ENCODE measurements at places on chromosomes 2 and 18.

- no peak for DNase-seq
Observed at GRCh38 chr2:10584843-10585475, 104.8 kb downstream of the NOL10 start.

DNA sequence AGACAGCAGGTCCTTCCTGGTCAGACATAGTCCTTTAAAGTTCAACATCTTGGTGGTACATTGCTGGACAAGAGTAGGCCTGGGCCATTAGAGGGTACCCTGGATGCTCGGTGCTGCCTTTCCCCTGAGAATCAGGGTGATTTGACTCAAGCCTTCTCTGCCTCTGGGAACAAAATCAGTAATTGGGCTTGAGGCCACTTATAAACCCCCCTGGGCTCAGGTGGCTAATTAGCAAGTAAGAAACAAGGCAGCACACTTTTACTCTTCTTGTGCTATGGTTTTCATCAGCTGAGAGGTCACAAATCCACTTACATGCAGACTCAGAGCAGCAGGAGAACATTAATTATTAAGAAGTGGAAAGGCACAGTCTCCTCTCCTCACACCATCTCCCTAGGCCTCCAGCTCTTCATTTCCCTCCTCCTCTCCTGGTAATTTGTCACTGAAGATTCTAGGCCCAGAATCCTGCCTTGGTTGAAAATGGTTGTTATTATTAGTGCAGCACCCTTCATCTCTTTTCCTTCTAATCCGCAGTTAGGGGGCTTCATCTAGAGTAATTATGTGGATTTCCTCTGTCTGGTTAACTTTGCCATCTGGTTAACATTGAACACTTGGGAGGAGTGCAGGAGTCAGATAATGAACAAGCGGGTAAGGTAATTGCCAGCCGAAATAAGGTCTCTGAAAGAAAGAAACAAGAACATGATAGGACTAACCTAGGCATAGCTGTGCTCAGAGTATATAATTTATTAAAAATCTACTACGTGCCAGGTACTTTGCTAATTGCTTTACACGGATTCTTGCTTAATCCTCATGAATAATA lies 29.7 kb upstream of the CASP10 start:
- no peak for DNase-seq

DNA sequence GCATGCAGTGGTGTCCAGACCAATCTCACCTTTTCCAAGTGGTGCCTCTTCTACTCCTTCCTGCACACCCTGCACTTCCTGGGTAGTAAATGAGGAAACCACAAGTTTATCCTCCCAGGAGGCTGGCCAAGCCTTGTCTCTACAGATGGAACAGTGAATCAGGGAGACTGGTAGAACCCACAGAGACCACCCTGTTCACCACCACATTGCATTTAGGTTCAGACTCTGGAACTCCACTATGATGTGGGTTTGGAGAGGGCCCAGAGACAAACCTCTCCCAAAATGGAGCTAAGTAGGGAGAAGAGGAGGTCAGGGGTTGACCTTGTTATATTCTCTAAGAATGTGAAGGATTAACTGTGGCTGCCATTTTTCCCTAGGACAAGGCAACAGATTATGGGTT lies 102.8 kb upstream of the FZD7 start:
- no peak for DNase-seq

GRCh38 chr2:37005118-37005868 lies 39.0 kb upstream of the STRN start:
- DNase-seq = no peak

DNA sequence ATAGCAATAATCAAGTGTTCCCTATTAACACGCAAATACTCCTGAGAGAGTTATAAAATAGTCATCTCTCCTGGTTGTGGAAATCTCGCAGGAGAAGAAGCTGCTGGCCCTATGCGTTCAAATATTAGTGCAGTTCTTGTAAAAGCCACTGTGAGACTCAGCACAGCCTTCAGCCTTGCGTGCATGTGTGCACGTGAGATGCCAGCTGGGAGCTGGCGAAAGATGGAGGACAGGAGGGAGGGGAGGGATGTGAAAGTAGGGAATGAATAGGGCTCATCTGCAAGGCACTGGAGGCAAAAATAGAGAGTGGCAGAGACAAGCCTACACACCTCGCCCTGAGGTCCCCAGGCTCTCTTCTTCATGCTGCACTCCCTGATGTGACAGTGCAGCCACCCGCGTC lies 126.5 kb downstream of the INO80D start:
- DNase-seq = no peak

- peak; percentile 65 for DNase-seq
Observed at GRCh38 chr2:88671786-88672427, 19.6 kb upstream of the RPIA start.

DNA sequence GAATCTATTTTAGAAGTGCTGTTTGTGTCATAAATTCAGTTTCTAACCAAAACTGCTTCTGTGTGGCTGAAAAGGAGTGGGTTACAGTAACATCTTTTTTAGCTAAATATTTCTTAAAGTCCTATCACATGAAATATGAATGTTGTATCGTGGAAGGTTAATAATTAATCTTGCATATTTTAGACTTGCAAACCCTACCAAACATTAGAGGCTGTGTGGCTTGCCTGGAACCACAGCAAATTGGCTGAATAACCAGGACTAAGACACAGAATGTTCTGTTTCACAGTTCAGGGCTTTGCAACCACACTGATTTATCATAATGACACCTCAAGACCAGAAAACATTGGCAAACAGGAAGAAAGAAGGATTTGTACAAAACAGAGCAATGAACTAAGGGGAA lies 208.9 kb upstream of the CNTNAP5 start:
- no peak for DNase-seq

GRCh38 chr2:17401096-17401495 lies 117.1 kb downstream of the RAD51AP2 start:
- DNase-seq = no peak

DNA sequence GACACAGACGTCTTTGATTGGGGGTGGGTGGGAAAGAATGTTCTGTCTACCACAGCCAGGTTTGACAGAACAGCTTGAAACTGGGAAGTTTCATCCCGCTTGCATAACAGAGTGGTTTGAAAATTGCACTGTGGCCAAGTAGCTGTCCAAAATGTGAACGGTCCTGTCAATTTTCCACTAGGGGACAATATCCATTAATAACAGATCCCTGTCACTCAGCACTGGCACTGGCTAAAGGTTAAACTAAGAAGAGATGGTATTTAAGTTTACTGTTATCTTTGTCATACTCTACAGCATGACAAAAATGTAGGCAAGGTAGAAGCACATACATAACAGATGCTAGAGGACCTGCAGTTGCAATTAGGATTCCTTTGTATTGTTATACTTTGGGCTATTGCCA lies 55.6 kb upstream of the ACMSD start:
- peak; percentile 91 for DNase-seq

GRCh38 chr2:16798472-16798871 lies 132.8 kb upstream of the CYRIA start:
- no peak for DNase-seq

- DNase-seq = peak; percentile 50
Observed at GRCh38 chr2:191656391-191656790, 21.5 kb upstream of the NABP1 start.

GRCh38 chr2:148817210-148817708 lies 57.8 kb upstream of the KIF5C start:
- DNase-seq = no peak

Data from suppressor macrophage (primary cell).